ENCODE measurements at places on chromosomes 3 and 15. TPM values are rescaled to one million over a fixed set of nuclear protein-coding genes. Genes with fewer than 3 reads are reported as not detected.

The LMAN1L gene
- not detected for polyA plus RNA-seq

The PROK2 gene
- polyA plus RNA-seq = not detected

The TMEM202 gene
- not detected for polyA plus RNA-seq

The WDR93 gene
- polyA plus RNA-seq = 1.9 TPM

The SSUH2 gene
- polyA plus RNA-seq = 4.9 TPM

The ALDH1L1 gene
- 49.0 TPM for polyA plus RNA-seq

The HEXA gene
- 118 TPM for polyA plus RNA-seq

The HCN4 gene
- polyA plus RNA-seq = 1.2 TPM

The OSTN gene
- polyA plus RNA-seq = 42.6 TPM

The MITF gene
- polyA plus RNA-seq = 37.6 TPM

The SAMMSON gene
- not detected for polyA plus RNA-seq

The GASK1A gene
- polyA plus RNA-seq = 4.6 TPM

The SCAMP5 gene
- 26.6 TPM for polyA plus RNA-seq

The IL12A gene
- polyA plus RNA-seq = 0.92 TPM

The KBTBD12 gene
- 0.81 TPM for polyA plus RNA-seq

The ZIC4 gene
- polyA plus RNA-seq = not detected

The DNAH12 gene
- polyA plus RNA-seq = 2.3 TPM

The FAM107A gene
- 3.7 TPM for polyA plus RNA-seq

The DNASE1L3 gene
- 14.7 TPM for polyA plus RNA-seq

The LRRC2 gene
- 2.5 TPM for polyA plus RNA-seq

The LAMB2 gene
- 369 TPM for polyA plus RNA-seq

The SLC12A1 gene
- 563 TPM for polyA plus RNA-seq

The P2RY14 gene
- 0.79 TPM for polyA plus RNA-seq

The DUOX2 gene
- polyA plus RNA-seq = not detected

The GP9 gene
- polyA plus RNA-seq = 0.81 TPM

The GOLGA8R gene
- 14.0 TPM for polyA plus RNA-seq

The TNFAIP8L3 gene
- 1.4 TPM for polyA plus RNA-seq

The BCHE gene
- 6.9 TPM for polyA plus RNA-seq

The CNTN4 gene
- 28.3 TPM for polyA plus RNA-seq

The UNC13C gene
- polyA plus RNA-seq = 9.2 TPM

The GP5 gene
- polyA plus RNA-seq = 0.56 TPM

The SUMF1 gene
- 40.2 TPM for polyA plus RNA-seq

The GPR27 gene
- 7.5 TPM for polyA plus RNA-seq

The HSPBAP1 gene
- polyA plus RNA-seq = 11.3 TPM

The ANKUB1 gene
- 0.17 TPM for polyA plus RNA-seq

The A4GNT gene
- polyA plus RNA-seq = 3.4 TPM

The KLHL40 gene
- polyA plus RNA-seq = not detected

The GOLGA6L1 gene
- not detected for polyA plus RNA-seq

The ADAMTS9 gene
- 138 TPM for polyA plus RNA-seq

The TPRG1 gene
- polyA plus RNA-seq = 1.5 TPM

The TMEM212 gene
- polyA plus RNA-seq = not detected

The RASGRP1 gene
- polyA plus RNA-seq = 10.5 TPM

The CHST13 gene
- 6.1 TPM for polyA plus RNA-seq

The ROBO1 gene
- 114 TPM for polyA plus RNA-seq

The FEZF2 gene
- polyA plus RNA-seq = not detected

The TEX55 gene
- polyA plus RNA-seq = not detected

The SOX14 gene
- polyA plus RNA-seq = not detected

The UQCC5 gene
- 31.4 TPM for polyA plus RNA-seq
